Heart right ventricle (tissue), 16 donors: ENCODE measurements at places on chromosomes 3 and 15. TPM values are rescaled to one million over a fixed set of nuclear protein-coding genes. Genes with fewer than 3 reads are reported as not detected.

DNA sequence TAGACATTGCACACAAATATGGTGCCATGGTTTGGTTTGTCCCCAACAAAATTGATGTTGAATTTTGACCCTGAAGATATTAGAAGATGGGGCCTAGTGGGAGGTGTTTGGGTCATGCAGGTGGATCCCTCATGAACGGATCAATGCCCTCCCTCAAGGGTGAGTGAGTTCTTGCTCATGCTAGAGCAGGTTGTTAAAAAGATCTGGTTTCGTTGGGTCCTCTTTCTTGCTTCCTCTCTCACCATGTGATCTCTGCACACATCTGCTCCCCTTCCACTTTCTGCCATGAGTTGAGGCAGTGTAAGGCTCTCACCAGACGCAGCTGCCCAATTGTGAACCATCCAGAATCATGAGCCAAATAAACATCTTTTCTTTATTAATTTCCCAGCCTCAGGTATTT, 87.8 kb upstream of the MDFIC2 start:
- H3K4me3 ChIP-seq, result no peak overlapping the region
- H3K27ac ChIP-seq, result no peak overlapping the region
- H3K36me3 ChIP-seq, result no peaks in the 10 kb centered on the region
- no peaks in the 10 kb centered on the region for H3K27me3 ChIP-seq

The C3orf22 gene
- not detected for total RNA-seq

- no peak overlapping the region for H3K27ac ChIP-seq
- no peaks in the 10 kb centered on the region for H3K36me3 ChIP-seq
- H3K4me3 ChIP-seq, result no peak overlapping the region
- DNase-seq, result no peak
Observed at GRCh38 chr15:81118361-81118760, 15.7 kb upstream of the CFAP161 start.

GRCh38 chr3:66423791-66424190, 77.0 kb downstream of the LRIG1 start:
- no peak for DNase-seq
- H3K27ac ChIP-seq, result peak overlapping the region; percentile 74
- H3K36me3 ChIP-seq, result no peaks in the 10 kb centered on the region
- no peaks in the 10 kb centered on the region for H3K27me3 ChIP-seq

DNA sequence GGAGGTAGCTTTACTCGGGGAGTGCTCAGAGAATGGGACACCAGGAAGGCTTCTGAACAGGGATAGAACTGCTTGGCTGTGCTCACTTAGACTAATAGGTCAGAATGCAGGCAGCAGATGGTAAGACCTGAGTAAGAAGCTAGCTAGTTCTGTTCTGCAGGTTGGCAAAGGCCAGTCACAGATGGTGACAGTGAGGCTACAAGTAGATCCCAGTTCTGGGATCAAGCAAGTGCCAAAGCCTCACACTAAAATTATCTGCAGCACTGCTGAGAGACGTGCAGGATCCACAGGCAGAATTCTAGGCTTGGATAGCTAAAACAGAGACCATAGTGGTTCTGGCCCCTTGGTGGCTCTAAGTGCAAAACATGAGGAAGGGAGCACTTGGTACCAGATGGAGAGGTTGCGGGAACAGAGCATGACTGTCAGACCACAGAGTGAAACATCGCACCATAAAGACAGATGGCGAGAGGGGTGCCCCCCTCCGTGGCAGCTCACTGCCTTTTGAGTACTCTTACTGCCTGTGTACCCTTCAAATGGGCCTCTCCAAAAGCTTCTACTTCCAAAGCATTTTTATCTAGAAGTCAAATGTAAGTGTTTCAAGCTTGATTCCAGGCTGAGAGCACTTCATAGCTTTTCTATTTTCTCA, 3.6 kb upstream of the GLCE start:
- H3K4me1 ChIP-seq, result peaks cover 3% of the 10 kb centered on the region
- no peaks in the 10 kb centered on the region for H3K27me3 ChIP-seq
- no peak for DNase-seq
- H3K27ac ChIP-seq, result no peak overlapping the region
- no peak overlapping the region for H3K4me3 ChIP-seq
- no peaks in the 10 kb centered on the region for H3K36me3 ChIP-seq

DNA sequence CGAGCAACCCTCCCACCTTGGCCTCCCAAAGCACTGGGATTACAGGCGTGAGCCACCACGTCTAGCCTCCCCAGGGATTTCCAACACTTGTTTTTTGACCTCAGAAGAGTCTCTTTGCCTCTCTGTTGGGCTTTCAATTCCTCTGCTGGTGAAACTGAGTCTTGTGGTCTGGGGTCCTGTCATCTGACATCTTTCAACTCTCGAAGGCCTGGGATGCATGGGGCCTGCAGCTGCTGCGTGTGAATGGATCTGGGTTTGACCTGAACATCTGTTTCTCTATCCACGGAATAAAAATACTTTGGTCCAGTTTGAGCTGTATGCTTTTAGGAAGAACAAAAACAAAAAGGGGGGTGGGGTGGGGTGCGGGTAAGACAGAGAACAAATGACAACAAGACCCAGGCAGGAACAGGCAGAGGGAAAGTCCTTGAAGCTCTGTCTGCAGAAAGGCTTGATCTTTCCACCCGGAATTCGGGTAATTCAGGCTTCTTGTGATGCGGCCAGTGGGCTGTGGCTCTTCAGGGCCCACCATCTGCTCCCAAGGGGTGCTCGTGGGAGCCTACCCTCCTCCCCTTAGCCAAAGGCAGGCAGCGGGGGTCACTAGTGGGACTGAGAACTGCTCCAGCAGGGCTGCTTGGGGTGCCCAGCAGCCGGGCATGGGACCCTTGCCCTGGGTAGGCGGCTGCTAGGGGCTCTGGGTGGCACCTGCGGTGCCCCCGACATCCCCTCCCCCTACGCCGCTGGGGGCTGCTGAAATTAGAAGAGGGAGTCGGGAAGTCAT, 71.5 kb downstream of the SLC12A8 start:
- H3K36me3 ChIP-seq, result no peaks in the 10 kb centered on the region
- peak overlapping the region; percentile 90 for H3K27ac ChIP-seq
- H3K27me3 ChIP-seq, result no peaks in the 10 kb centered on the region
- no peak for DNase-seq
- peaks cover 52% of the 10 kb centered on the region for H3K4me1 ChIP-seq
- peak overlapping the region; percentile 49 for H3K4me3 ChIP-seq

- H3K27me3 ChIP-seq, result no peaks in the 10 kb centered on the region
- DNase-seq, result no peak
- H3K27ac ChIP-seq, result no peak overlapping the region
- H3K36me3 ChIP-seq, result no peaks in the 10 kb centered on the region
Observed at GRCh38 chr15:40054605-40054854, 15.5 kb upstream of the SRP14 start.

The GCSAM gene
- total RNA-seq, result not detected

The ADGRG7 gene
- total RNA-seq, result not detected

The PODXL2 gene
- 3.3 TPM for total RNA-seq

DNA sequence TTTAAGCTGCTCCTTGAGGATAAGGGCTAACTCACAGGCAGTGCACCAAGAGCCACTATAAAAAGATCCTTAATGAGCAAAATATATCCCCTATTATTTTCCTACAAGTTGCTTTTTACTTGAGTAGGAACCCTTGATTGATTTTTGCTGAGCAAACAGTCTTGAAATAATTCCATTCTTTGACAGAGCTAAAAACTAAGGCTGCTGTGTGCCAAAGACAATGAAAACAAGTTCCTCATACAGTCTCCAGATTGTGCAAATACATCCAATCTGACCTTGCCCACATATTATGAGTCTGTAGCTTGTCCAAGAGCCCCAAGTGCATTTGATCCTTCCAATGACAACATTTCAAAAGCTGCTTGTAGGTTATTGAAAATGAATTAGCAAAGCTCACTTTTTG, 15.0 kb downstream of the PRKAR2A start:
- no peaks in the 10 kb centered on the region for H3K27me3 ChIP-seq
- H3K27ac ChIP-seq, result no peak overlapping the region
- peaks cover 14% of the 10 kb centered on the region for H3K36me3 ChIP-seq
- H3K4me1 ChIP-seq, result peaks cover 27% of the 10 kb centered on the region

The PRSS50 gene
- total RNA-seq, result 0.15 TPM

The SLC9C1 gene
- 2.2 TPM for total RNA-seq

DNA sequence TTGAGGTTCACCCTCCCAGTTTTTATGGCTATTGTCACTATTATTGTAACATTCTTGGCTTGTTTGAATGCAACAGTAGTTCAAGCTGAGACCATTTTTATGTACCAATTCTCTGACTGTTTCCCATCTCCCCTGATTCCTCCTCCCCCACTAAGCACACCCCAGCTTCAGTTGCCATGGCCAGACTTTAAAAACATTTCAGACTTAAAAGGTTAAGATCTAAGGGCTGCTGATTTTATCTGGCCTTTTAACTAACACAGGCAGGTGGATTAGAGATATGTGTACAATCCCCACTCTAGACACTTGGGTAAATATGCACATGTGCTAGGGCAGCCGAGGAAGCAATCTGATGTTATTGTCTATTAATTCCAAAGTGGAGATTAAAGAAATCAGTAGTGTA, 386.3 kb upstream of the NR2F2 start:
- no peaks in the 10 kb centered on the region for H3K4me1 ChIP-seq
- no peak overlapping the region for H3K4me3 ChIP-seq
- DNase-seq, result no peak
- no peaks in the 10 kb centered on the region for H3K27me3 ChIP-seq
- H3K36me3 ChIP-seq, result no peaks in the 10 kb centered on the region
- H3K27ac ChIP-seq, result no peak overlapping the region

GRCh38 chr15:74041311-74041756, 41.0 kb downstream of the GOLGA6A start:
- peaks cover 53% of the 10 kb centered on the region for H3K36me3 ChIP-seq
- H3K4me1 ChIP-seq, result peaks cover 31% of the 10 kb centered on the region
- peak overlapping the region; percentile 73 for H3K27ac ChIP-seq
- no peak for DNase-seq
- no peak overlapping the region for H3K4me3 ChIP-seq

DNA sequence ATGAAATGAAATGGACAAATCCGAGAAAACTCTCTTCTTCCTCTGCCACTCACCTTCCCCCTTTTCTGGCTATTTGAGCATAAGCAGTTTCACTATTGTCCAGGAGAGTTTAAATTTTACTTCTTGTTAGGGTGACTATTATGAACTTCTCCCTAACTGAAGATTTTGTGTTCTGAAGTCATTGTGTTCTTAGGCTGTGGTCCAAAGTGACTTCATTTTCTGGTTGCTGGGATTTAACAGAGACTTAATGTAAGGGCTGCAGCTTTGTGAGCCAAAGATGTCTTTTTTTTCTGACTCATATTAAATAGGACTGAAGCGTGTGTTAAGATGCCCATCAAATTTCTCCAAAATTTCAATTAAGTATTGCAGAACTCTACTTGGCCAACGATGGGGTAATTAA, 46.5 kb upstream of the FSTL1 start:
- peaks cover 27% of the 10 kb centered on the region for H3K4me1 ChIP-seq
- H3K4me3 ChIP-seq, result no peak overlapping the region

The PIGX gene
- 15.6 TPM for total RNA-seq

The CHRFAM7A gene
- total RNA-seq, result 0.56 TPM
